Brain (organoid and tissue), 16 donors: ENCODE measurements at places on chromosomes 16 and 17. TPM values are rescaled to one million over a fixed set of nuclear protein-coding genes. Genes with fewer than 3 reads are reported as not detected.

The KRT27 gene
- not detected for polyA plus RNA-seq

GRCh38 chr17:7652388-7653356 is 1.9 kb downstream of the ATP1B2 start:
- DNase-seq = no peak

DNA sequence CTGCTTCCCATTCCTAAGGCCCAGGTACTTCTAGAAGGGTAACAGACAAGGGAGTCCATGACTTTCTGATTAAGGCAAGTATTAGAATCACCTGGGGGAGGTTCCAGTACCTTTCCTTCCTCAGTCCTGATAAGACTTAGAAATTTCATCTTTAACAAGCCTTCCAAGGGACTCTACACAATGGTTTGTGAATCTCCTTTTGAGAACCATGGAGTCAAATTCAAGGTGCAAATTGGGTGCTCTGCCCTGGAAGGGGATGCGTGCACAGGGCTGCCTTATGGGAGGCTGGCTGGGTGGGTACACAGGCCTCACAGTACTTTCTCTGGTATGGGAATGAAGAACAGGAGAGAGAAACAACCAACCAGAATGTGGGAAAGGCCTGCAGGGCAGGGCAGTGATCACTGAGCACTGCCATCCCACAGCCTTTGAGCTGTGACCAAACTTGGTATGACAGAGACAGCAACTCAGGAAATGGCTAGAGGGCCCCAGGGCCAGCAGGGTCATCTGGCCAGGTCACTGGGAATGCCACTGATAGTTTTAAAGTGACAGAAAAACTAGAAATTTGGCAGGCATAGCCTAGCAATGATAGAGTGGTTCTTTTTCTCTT is 3.6 kb upstream of the TMIGD1 start:
- no peak for DNase-seq

- no peak for DNase-seq
These were observed 21.5 kb downstream of the SRP68 start for GRCh38 chr17:76050538-76051467.

The RNF167 gene
- polyA plus RNA-seq = 268 TPM

DNA sequence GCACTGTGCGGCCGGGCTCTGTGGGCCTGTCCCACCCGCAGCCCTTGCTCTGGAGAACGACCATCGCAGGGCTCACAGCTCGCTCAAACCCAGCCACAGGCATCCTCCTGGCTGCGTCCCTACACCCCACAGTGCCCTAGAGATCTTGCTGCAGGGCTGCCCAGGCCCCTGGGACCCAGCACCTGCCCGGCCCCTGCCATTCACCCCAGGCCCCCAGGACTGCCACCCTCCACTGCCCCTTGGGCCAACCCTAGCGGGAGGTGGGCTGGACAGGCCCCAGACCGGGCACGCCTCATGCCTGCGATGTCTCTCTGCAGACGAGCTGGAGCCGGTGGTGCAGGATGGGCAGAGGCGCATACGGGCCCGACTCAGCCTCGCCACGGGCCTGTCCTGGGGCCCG is 56.1 kb upstream of the ZC3H18 start:
- DNase-seq = no peak
